ENCODE measurements at places on chromosomes 12 and 14.

DNA sequence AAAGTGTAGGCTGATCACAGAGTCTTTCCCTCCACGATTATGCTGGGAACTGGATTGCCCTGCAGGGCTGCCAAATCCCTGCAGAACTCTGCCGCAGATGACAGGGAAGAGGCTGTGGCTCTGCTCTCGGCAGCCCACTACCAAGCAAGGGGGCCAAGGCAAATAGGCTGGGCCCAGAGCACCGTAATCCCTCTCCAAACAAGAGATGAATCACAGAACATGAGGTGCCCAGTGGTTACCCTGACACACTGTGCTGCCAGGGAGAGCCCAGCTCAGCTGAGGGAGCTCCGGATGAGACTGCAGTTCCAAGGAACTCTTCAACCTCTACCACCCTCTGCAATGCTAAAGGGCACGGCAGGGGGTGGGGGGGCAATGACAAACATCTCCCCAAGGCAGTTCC lies 33.9 kb downstream of the STON2 start:
- H3K4me3 ChIP-seq = no peak overlapping the region
- no peak overlapping the region for H3K27ac ChIP-seq
- no peaks in the 10 kb centered on the region for H3K27me3 ChIP-seq
- H3K36me3 ChIP-seq = peaks cover 2% of the 10 kb centered on the region

- peaks cover 9% of the 10 kb centered on the region for H3K36me3 ChIP-seq
- peak overlapping the region; percentile 74 for H3K4me3 ChIP-seq
- no peak for DNase-seq
- no peaks in the 10 kb centered on the region for H3K27me3 ChIP-seq
Observed at GRCh38 chr12:53044896-53045695, 4.8 kb upstream of the TNS2 start.

DNA sequence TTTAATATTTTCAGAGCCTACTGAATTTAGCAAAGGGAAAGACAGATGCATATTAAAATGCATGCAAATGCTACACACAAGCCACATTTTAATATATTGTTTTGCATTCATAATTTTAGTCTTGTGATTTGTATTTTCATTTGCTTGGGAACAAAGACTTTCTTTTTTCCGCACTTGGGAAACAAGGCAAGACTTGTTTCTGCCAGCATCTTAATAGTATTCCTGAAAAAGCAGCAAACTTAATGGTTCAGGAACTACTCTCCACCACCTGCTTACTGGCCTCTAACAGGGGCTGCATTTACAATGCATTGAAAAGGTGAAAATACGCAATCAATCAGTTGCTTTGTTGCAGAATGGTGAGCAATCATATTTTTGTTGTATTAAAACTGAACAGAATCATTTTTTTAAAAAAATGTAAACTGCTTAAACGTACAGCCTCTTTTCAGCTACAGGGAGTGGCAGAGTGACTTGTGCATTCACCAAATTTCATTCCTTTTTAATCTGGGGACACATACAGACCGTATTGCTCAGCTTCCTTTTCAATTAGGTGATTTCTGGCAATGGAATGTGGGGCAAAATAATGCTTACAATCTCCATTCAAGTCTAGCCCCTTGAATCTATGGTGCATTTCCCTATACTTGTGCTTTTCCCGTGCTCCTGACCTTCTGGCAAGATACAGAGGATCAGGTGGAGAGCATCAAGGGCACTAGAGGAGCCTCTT lies 144.1 kb upstream of the BTG1 start:
- no peaks in the 10 kb centered on the region for H3K27me3 ChIP-seq
- no peaks in the 10 kb centered on the region for H3K36me3 ChIP-seq
- no peak overlapping the region for H3K4me3 ChIP-seq

DNA sequence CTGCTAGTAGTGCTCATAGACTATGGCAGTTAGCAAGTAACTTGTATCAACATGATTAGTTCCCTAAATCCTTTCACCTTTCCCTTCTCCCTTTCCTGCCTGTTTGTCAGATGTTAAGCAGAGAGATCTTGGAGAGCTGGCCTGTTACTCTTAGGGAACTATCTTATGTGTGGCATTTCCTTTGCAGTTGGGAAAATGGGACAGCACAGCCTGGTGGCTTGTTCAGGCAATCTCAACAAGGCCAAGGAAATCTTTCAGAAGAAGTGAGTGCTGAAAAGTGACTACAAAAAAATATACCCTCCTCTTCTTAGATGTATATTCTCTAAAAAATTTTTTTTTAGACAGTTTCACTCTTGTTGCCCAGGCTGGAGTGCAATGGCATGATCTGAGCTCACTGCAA lies 7.4 kb downstream of the PARP2 start:
- H3K27me3 ChIP-seq = no peaks in the 10 kb centered on the region
- H3K4me1 ChIP-seq = no peaks in the 10 kb centered on the region
- DNase-seq = no peak
- H3K4me3 ChIP-seq = no peak overlapping the region

- no peak overlapping the region for H3K27ac ChIP-seq
- H3K27me3 ChIP-seq = no peaks in the 10 kb centered on the region
- no peaks in the 10 kb centered on the region for H3K36me3 ChIP-seq
- H3K4me1 ChIP-seq = no peaks in the 10 kb centered on the region
- H3K4me3 ChIP-seq = no peak overlapping the region
Observed at GRCh38 chr12:116037941-116038837, 239.3 kb downstream of the MED13L start.

DNA sequence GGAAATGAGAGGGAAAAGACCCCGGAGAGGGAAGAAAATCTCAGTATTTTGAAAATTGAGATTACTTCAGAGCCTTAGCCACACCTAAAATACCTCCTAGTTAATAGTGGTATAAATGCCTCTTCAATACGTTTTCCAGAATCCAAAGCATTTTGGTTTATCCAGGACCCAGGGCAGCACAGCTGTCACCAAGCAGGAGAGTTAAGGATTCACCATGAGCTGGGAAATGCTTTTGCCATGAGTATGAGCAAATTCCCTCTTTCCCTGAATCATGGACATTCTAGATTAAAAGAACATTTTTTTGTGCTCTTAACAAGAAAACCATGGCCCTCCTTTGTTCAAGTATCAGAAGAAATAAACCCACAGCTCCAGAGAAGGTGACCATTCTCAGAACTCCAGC lies 21.8 kb upstream of the RTRAF start:
- DNase-seq = no peak
- H3K4me1 ChIP-seq = peaks cover 8% of the 10 kb centered on the region
- no peak overlapping the region for H3K4me3 ChIP-seq
- no peaks in the 10 kb centered on the region for H3K36me3 ChIP-seq

DNA sequence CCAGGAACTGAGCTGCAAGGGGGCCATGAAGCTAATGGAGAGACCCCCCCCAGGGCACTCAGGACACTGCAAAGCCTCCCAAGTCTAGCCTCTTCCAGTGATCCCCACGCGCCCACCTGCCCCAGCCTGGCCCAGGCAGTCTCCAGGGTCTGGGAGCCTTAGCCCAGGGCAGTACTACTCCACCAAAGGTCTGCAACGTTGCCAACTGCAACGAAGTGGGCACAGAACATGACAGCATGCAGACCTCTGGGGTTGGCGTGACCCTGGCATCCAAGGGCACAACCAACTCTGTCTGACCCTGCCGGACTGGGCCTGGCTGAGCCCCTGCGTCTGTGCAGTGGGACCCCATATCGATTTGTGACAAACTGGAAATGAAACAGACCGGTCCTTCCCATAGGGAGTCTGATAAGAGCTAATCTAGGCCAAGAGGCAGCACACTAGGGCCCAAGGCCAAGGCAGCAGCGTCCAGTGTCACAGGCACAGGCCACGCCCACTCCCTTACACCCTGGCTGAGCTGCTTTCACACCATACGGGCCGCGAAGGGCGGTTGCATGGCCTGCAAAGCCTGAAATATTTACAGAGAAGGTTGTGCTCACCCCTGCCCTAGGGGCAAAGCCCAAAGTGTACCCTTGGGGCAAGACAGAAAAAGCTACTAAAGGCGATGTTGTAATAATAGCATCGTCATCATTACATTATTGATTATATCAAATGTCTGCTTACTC lies 76.7 kb downstream of the NCOR2 start:
- no peaks in the 10 kb centered on the region for H3K27me3 ChIP-seq
- H3K4me1 ChIP-seq = peaks cover 15% of the 10 kb centered on the region
- peak; percentile 76 for DNase-seq
- H3K4me3 ChIP-seq = no peak overlapping the region
- H3K27ac ChIP-seq = no peak overlapping the region

- DNase-seq = no peak
- no peaks in the 10 kb centered on the region for H3K36me3 ChIP-seq
- no peak overlapping the region for H3K27ac ChIP-seq
- no peaks in the 10 kb centered on the region for H3K4me1 ChIP-seq
- H3K27me3 ChIP-seq = no peaks in the 10 kb centered on the region
- H3K4me3 ChIP-seq = no peak overlapping the region
Observed at GRCh38 chr12:86551146-86551571, 295.0 kb upstream of the MGAT4C start.

- H3K27ac ChIP-seq = peak overlapping the region; percentile 96
- H3K36me3 ChIP-seq = no peaks in the 10 kb centered on the region
- no peaks in the 10 kb centered on the region for H3K27me3 ChIP-seq
- H3K4me1 ChIP-seq = peaks cover 70% of the 10 kb centered on the region
- peak; percentile 88 for DNase-seq
Observed at GRCh38 chr14:23154964-23155587, 28.4 kb downstream of the SLC7A8 start.

GRCh38 chr12:111992464-111992863 lies 20.5 kb downstream of the TMEM116 start:
- H3K4me3 ChIP-seq = no peak overlapping the region
- H3K4me1 ChIP-seq = peaks cover 30% of the 10 kb centered on the region
- no peak overlapping the region for H3K27ac ChIP-seq
- no peaks in the 10 kb centered on the region for H3K27me3 ChIP-seq
- no peak for DNase-seq
- H3K36me3 ChIP-seq = peaks cover 6% of the 10 kb centered on the region

DNA sequence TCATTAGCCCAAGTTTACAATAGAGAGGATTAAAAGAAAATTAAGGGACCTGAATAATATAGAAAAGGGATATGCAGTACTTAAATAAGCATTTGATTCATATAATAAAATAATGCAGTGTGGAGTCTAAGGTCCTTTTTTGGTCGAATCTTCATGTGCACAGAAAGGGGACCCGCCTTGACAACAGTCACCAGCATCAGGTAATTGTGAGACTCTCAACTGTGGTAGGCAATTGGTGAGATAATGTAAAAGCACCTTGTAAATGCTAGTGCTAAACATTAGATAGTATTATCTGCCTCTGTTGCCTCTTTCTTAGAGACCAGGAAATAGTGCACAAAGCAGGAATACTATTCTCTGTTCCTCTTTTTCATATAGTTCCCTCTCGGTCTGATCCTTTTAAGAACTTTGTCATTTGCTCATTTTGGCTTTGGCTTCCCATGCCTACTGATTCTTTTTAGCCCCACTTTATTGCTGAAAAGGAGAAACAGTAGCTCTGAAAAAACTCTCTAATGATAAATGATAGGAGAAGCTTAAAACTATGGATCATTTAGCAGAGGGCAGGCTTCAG lies 17.5 kb downstream of the CHPT1 start:
- H3K4me3 ChIP-seq = no peak overlapping the region
- no peaks in the 10 kb centered on the region for H3K27me3 ChIP-seq
- no peak overlapping the region for H3K27ac ChIP-seq
- no peak for DNase-seq

- no peaks in the 10 kb centered on the region for H3K36me3 ChIP-seq
- no peak overlapping the region for H3K27ac ChIP-seq
- no peak overlapping the region for H3K4me3 ChIP-seq
- no peak for DNase-seq
- H3K4me1 ChIP-seq = no peaks in the 10 kb centered on the region
Observed at GRCh38 chr12:19988001-19988400, 380.3 kb upstream of the PDE3A start.

DNA sequence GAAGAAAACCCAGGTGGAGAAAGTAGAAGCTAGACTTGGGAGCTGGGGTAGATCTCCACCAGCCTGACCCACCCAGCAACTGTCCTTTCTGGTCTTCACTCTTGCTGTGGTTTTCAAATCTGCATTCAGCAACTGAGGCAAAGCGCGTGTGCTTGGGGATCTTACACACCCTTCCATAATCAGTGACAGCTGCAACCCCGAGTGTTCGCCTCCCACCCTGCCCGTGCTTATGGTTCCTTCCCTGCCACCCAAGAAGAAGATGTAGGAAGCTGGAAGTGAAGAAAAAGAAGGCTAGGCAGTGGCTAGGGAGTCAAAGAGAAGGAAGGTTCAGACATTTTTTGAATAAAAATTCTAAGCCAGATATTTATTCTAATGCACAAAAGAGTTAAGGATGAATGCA lies 162.6 kb upstream of the CCND2 start:
- no peaks in the 10 kb centered on the region for H3K4me1 ChIP-seq
- H3K27me3 ChIP-seq = peaks cover 31% of the 10 kb centered on the region
- H3K4me3 ChIP-seq = no peak overlapping the region
- DNase-seq = no peak

GRCh38 chr14:91323671-91324605 lies 79.4 kb upstream of the GPR68 start:
- H3K36me3 ChIP-seq = peaks cover 11% of the 10 kb centered on the region
- H3K4me3 ChIP-seq = peak overlapping the region; percentile 45
- DNase-seq = peak; percentile 94
- peaks cover 20% of the 10 kb centered on the region for H3K4me1 ChIP-seq

DNA sequence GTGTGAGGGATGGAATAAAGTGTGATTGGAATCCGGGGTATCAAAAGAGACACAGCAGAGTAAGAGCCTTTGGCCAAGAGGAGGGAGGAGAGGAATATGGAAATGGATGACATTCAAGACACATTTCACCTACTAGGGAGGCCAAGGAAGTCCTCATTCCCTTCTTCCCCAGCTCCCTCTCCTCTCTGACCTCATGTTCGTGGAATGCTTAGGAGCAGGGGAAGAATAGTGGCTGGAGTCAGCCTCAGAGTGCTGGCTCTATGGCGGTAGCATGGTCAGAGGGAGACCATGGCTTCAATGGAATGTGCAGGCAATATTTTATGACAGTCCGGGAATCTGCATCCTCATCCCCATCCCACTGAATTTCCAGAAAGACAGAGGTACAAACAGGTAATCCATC lies 196.6 kb downstream of the EGLN3 start:
- H3K27me3 ChIP-seq = no peaks in the 10 kb centered on the region
- no peak overlapping the region for H3K4me3 ChIP-seq
- H3K4me1 ChIP-seq = no peaks in the 10 kb centered on the region
- H3K36me3 ChIP-seq = no peaks in the 10 kb centered on the region

DNA sequence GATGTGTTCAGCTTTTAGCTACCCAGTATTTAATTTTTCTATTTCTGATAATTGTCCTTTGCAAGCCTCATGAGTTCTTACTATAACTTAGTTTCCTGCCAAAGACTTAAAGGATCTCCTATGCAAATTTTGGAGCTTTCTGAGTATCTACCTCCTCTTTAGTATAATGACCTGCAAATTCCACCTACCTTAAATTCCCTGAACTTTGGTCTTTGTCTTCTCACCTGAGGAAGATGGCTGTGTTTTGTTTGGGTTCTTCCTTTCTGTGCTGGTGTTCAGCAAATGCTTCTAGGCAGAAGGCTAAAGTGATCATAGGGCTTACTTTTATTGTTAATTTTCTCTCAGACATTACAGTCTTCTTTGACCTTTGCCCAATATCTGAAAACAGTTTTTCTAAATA lies 142.8 kb downstream of the FUT8 start:
- no peak for DNase-seq
- H3K36me3 ChIP-seq = no peaks in the 10 kb centered on the region
- no peak overlapping the region for H3K27ac ChIP-seq
- H3K27me3 ChIP-seq = no peaks in the 10 kb centered on the region
- no peak overlapping the region for H3K4me3 ChIP-seq
- H3K4me1 ChIP-seq = no peaks in the 10 kb centered on the region

GRCh38 chr14:102999227-102999895 lies 58.0 kb downstream of the CDC42BPB start:
- no peak for DNase-seq
- no peaks in the 10 kb centered on the region for H3K4me1 ChIP-seq
- no peak overlapping the region for H3K27ac ChIP-seq
- H3K4me3 ChIP-seq = no peak overlapping the region

GRCh38 chr12:107326237-107326636 lies 232.9 kb upstream of the CRY1 start:
- no peaks in the 10 kb centered on the region for H3K36me3 ChIP-seq
- no peak overlapping the region for H3K4me3 ChIP-seq
- H3K4me1 ChIP-seq = peaks cover 4% of the 10 kb centered on the region
- peaks cover 5% of the 10 kb centered on the region for H3K27me3 ChIP-seq
- H3K27ac ChIP-seq = no peak overlapping the region
- DNase-seq = no peak
